NB4 (cell line): ENCODE measurements at places on chromosomes 2 and 18.

DNA sequence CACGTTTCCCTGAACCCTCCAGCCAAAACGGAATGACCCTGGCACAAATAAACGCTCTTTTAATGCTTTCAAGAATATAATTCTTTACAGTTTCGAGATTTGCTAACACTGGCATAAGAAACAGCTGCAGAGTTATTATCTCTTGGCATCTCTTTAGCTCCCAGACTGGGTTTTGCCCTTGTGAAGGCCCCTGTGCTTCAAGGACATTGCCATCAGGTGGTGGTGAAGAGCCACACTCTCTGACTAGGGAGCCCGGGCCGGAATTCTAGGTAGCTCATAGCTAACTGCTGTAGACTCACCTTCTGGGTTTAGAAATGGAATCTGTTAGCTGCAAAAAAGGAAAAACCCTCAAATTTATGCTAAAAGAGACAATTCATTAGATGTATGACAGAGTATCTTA is 13.3 kb upstream of the GALNT14 start:
- DNase-seq, result no peak

DNA sequence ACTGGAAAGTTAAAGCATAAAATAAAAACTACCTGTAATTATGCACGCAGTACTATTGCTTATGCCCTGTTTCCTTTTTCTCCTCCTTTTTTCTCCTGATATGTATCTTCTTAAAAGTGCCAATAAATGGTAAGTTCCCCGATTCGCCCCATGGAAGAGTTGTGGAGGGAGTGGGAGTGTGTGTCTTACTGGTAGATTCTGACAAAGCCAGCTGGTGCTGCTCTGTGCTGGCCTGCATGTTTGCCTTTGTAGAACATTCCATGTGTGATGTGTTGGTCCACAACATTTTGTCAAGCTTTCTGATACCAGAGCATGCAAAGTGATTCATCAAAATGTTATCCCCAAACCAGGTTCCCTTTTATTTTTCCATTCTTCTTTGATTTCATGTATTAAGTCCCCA is 356.9 kb upstream of the RAB12 start:
- no peak for DNase-seq

DNA sequence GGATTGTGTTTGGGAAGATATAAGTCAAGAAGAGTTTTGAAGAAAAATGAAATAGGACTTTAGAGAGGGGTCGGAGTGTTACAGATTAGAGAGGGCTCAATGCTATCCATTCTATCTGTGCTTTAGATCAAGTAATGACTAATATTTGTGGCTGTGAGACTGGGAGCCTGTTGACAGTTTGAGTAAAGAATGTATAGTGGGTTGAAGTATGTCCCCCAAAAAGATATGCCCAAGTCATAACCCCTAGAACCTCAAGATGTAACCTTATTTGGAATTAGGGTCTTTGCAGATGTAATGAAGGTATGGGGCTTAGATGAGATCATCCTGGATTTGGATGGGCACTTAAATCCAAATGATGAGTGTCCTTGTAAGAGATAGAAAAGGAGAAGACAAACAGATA is 55.3 kb upstream of the SERPINE2 start:
- no peak for DNase-seq

DNA sequence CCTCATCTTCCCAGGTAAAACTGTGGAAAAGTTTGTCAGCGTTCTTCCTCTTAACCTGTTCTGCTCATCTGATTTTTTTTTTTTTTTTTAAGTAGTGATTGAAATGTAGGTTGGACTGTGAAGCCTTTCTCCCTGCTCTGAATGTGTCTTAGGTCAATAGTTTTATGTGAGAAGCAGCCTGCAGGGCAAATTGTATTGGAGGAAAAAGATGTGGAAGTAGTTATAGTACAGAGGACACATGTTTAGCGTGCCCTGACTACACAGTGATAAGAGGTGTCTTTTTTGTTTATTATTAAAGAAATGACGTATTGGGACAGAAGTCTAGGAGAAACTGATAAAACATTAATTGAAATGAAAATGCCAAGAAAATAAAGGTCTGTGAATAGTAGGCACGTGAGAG is 1.5 kb downstream of the MTA3 start:
- peak; percentile 52 for DNase-seq

DNA sequence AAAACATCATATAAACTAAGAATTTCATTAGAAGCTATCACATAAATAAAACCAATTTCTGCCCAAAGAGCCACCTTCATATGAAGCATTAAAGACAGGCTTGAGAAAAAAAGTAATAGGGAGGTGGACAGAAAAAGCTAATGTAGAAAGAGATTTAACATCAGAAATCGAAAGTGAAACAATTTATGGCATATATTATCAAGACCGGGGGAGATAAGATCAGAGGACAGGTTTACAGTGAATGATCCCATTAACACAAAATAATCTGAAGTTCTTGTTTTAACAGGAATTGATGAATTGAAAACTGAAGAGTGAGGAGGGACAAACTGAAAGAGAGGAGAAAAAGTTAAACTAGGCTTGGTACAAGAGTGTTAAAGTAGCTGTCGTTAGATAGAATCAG is 786.3 kb upstream of the FSHR start:
- DNase-seq, result peak; percentile 2

- DNase-seq, result no peak
Observed at GRCh38 chr18:10086458-10087210, 172.8 kb downstream of the VAPA start.

- peak; percentile 70 for DNase-seq
Observed at GRCh38 chr2:202178346-202178958, 59.9 kb downstream of the SUMO1 start.

DNA sequence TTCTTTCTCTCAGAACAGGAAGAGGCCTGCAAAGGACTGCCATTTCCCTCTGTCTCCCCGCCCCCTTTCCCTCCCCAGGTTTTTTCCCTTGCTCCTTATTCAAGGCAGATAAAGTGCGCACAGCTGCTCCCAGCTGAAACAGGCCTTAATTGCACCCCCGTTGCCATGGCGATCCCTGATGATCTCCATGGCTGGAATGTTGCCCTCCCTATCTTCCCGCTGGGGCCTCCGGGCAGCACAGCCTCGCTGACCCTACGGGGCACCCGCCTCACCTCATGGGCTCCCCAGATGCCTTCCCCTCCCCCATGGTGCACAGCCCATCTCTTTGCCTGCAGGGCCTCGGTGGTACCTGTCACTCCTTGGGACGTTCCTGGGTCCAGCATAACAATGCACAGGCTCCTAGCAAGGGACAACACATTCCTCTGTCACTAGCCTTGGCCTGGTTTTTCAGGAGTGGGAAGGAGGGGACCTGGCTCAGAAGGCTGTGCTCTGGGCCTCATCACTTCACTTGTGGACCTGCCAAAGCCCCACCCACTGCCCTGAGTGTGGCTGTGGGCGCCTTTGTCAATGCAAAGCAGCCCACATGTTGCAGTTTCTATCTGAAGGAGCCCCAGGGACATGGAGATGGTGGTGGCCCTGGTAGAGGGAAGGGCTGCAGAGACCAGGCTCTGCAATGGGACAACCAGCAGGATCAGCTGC is 115.0 kb downstream of the CELF4 start:
- DNase-seq, result no peak

GRCh38 chr18:34767601-34768027 is 57.5 kb downstream of the DTNA start:
- no peak for DNase-seq

GRCh38 chr18:59448546-59448945 is 89.5 kb upstream of the LMAN1 start:
- DNase-seq, result no peak

- DNase-seq, result no peak
Observed at GRCh38 chr2:120929829-120930228, 194.2 kb downstream of the GLI2 start.

DNA sequence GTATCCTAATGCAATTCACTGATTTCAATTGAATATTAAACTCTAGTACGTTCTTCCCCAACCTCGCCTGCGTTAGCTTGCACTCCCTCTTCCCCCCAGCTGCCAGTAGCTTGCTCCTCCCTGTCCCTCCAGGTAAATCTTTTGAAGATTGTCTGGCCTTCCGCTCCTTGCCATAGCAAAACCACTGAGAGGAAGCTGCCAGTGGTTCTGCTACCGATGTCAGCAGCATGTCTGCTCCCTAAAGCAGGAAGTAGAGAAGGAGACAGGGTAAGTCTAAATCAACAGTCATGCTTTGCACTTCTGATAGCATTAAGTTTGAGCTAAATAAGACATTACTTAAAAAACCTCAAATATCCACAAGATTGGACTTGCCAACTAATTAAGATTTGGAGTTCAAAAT is 89.1 kb downstream of the SCN2A start:
- DNase-seq, result peak; percentile 29

DNA sequence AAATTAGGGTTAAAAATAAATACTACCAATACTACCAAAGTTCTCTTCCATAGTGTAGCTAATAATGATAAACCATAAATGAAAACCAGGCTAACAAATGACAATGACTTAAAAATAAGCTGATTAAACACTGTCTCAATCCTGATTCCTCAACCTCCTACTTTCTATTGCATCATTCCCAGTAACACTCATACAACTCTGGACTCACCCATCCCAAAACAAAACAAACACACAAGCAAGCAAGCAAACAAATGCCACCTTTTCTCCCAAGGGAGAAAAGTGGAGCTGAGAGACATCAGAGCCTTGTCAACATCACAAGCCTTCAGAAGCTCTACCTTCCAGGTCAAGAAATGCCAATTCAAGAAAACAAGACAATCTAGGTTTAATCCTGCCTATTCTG is 620.7 kb downstream of the NYAP2 start:
- DNase-seq, result no peak

DNA sequence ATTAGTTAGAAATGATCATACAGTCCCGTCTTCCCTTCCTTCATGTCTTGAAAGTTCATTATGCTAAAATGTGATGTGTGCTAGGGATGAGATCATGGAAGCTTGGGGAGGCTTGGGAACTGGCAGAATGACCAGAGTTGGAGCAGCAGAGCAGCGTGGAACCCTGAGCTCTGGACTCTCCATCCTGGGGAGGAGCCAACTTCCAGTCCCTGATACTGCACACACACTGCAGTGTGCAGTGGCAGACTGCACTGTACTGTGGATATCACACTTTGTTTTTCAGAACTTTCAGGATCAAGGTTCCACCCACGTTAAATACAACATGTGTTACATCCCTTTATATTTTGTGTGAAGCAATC is 27.3 kb upstream of the GREB1 start:
- no peak for DNase-seq

DNA sequence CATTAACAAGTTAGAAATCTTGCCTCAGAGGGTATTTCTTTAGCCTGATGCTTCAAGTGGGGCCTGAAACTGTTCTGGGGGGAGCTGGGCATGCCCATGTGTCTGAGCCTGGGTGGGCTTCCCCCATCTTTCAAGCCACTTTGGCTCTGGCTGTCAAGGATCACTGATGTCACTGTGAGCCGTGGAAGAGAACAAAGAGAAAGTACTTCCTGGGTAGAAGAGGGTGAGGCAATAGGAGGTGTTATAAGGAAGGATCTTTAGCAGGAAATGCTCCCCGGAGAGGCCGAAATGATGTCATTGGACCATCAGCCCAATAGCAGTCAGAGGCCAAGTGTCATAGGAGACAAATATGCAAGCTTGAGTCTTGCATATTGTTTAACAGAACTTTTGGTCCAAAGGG is 228.4 kb upstream of the MEX3C start:
- no peak for DNase-seq

- peak; percentile 40 for DNase-seq
Observed at GRCh38 chr2:117832905-117833613, 18.6 kb downstream of the DDX18 start.

GRCh38 chr18:48123941-48124340 is 193.5 kb upstream of the SMAD2 start:
- DNase-seq, result no peak

- no peak for DNase-seq
Observed at GRCh38 chr18:43485545-43485963, 208.3 kb upstream of the SYT4 start.

- no peak for DNase-seq
Observed at GRCh38 chr2:235573331-235574221, 79.7 kb downstream of the AGAP1 start.

GRCh38 chr2:10079266-10079869 is 843 bp downstream of the CYS1 start:
- peak; percentile 52 for DNase-seq

DNA sequence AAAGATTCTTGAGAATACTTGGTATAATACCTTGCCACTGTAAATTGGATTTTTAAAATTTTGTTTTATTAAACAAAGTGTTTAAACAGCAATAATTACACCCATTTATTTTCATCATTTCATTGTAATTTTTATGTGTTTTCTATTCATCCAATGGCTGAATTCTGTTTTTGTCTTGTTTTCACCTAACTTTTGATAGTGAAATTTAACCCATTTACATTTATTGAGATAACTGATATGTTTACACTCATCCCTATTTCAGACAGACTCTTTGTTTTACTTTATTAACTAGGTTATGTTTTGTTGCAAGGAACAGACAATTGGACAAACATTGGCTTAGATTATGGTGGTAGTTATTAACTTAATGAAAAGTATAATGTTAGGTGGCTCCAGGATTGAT is 113.1 kb upstream of the REG3A start:
- DNase-seq, result no peak

GRCh38 chr18:13381944-13382365 is 163.4 kb downstream of the LDLRAD4 start:
- DNase-seq, result no peak

DNA sequence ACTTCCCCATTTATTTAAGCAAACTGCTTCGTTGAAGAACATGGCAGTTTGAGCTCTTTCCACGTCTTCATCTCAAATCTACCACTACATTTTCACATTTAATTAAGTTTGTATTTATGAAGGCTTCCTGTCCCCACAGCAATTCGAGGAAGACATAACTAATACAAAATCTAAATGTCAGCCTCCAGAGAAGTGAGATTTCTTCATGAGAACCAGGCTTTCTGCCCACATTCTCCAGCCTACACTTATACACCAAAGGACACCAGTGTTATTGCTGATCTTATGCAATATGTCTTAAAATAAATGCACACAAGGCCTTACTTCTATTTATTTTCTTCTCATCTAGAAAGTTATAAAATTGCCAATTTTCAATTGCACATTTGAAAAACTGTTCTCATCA is 1209.3 kb upstream of the FAM98A start:
- no peak for DNase-seq

GRCh38 chr2:204249437-204249836 is 295.8 kb upstream of the PARD3B start:
- no peak for DNase-seq

- DNase-seq, result no peak
Observed at GRCh38 chr2:151098841-151099240, 162.8 kb downstream of the RBM43 start.

GRCh38 chr2:96839293-96839874 is 4.4 kb downstream of the ANKRD23 start:
- peak; percentile 84 for DNase-seq

DNA sequence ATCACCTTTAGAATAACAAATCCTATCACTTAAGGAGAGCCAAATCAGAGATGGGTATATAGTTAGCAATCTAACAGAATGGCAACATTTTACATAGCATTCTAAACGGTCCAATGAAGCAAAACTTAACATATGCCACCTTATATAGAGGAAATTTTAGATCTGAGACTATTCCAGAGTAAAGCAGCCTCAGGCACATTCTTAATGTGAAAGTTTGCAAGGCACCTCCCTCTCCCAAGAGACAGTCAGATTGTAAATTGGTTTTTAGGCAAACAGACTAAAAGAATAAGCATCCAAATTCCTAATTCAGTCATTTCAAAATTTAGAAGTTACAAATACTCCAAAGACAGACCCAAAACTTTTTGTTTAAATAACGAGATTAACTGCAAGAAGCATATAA is 292.9 kb downstream of the STK39 start:
- DNase-seq, result no peak
